ENCODE measurements at places on chromosomes 5 and 9. TPM values are rescaled to one million over a fixed set of nuclear protein-coding genes. Genes with fewer than 3 reads are reported as not detected.

The TMC1 gene
- 2.9 TPM for total RNA-seq

The APBB3 gene
- 48.3 TPM for total RNA-seq

DNA sequence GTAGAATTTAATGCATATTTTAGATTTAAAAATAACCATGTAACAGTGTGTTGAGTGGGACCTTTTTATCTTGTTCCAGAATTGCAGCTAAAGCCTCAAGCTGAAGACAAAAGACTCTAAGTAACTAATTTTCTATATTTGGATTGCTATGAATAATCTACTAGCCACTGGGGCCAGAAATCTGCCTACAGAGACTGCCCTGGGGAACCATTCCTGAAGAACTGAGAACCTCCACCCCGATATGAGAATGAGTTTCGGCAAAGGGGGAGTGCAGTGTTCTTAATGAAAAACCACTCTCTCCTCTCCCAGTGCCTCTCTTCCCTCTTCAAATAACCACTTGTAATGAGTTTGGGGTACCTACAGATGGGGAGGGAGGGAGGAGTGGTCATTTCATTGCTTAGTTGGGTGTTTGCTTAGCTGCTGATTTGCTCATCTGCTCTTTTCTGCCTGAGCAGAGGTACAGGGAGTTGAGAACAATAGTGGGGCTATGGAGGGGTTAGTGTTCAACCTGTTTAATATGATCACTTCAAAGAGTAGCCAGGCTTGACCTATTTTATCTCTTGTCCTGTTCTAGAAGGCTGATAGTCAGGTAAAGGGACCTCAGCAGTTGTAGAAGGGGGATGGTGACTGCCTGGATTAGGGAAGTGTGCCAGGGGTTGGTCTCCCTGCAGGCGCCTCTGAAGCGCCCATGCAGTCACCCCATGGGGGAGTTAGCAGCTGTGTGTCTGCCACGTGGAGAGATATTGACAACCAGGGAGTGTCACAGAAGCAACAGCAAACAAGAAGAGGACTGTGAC lies 47.7 kb downstream of the ATG10 start:
- no peak for DNase-seq

The PROB1 gene
- 3.0 TPM for total RNA-seq

- no peak for DNase-seq
Measured at GRCh38 chr5:51398875-51399642, 15.8 kb downstream of the ISL1 start.

The PCDHA12 gene
- total RNA-seq = not detected

The ADAMTS12 gene
- 7.3 TPM for total RNA-seq

- DNase-seq = peak; percentile 30
Measured at GRCh38 chr9:137987244-137988030, 109.9 kb downstream of the CACNA1B start.

The PLEKHG4B gene
- 0.21 TPM for total RNA-seq

DNA sequence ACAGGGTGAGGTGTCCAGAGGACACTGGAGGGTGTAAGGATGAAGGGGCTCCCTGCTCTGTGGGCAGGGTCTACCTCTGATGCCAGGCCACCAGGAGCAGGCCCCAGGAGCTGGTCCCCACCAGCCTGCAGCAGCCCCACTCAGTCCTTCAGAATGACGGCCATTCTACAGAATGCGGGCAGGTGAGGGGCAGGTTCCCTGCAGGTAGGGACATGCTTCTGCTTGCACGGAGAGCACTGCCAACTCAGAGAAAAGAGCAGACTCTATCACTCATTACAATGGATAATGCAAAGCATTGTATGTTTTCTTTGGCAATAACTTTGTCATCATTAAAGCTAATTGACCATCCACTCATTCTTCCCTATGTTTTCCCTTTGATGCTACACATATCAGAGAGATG lies 39.0 kb downstream of the DDX31 start:
- no peak for DNase-seq

The BNC2 gene
- 22.0 TPM for total RNA-seq

- DNase-seq = no peak
Measured at GRCh38 chr9:99623780-99624364, 197.8 kb upstream of the NR4A3 start.

DNA sequence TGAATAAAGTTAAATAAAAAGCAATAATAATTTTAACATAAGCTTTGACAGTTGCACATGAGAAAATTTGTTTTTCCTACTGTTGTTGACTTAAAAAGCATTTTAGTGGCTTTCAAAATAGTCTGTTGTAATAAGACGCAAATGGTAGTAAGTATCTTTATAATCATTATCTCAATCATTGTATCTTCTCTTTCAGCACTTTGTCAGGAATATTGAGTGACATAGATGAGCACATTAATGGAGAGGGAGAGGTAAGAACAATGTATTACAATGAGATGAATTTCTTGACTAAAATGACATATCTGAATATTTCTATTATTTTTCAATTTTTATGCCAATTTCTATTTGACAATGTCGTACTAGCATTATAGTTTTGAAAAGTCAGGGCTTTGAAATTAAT lies 193.9 kb upstream of the MRPS30 start:
- DNase-seq = no peak

DNA sequence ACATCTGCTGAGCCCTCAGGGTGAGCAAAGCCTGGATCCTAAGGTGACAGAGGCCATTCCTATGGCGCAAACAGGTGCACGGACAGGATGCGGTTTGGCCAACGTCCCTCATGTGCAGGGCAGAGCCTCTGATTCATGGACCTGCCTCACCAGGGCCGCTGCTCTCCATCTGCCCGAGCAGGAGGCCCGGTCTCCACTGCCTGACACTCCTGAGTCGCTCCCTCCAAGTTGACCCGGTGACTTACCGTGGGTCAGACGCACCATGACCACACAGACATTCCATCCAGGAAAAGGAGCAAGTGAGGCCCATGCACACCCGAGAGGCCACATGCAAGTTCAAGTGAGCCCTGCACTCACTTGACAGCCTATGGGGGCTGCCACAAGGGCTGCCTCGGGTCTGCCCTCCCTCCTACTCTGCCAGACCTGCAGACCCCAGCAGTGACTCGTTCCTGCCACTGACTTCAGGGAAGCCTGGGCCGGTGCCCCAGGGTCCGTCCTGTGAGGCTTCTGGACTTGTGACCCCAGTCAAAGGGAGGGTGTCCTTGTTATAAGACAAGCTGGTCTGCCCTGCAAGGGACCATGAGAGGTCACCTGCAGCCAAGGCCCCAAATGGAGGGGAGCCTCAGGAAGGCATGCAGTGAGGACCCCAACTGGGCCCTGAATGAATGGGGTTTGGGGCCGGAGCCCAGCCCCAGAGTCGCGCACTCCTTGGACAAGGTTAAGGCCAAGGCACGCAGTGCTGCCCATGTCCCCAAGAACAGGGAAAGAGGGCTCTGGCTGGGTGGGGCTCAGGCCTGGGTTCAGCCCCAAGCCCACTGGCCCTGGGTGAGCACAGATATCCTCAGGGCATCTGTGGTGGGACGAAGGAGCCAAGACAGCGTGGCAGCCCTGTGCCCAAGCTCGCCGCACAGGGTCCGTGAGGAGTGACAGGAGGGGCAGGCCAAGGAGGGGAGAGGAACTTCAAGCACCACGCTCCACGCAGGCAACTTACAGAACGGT lies 10.1 kb downstream of the BRD3OS start:
- peak; percentile 66 for DNase-seq

DNA sequence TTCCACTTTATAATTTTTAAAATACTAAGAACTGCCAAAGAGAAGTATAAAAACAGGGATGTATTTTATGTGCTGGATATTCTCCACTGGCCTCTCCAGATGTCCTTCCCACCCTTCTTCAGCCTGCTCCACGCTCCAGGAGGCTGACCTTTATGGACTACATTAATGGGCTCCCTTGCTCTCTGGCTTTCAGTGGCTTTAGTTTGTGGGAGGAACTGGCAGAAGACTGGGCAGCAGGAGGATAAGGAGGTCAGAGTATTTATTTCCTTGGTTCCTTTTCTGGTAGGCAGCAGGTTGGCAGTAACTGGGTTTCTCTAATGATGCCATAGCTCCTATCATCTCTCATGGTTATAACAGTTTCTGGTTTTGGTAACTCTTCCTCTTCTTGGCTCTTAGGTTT lies 133.9 kb downstream of the PAM start:
- DNase-seq = no peak

GRCh38 chr5:169826618-169827017 lies 153.7 kb downstream of the INSYN2B start:
- no peak for DNase-seq

GRCh38 chr9:97565262-97565661 lies 63.8 kb downstream of the TMOD1 start:
- no peak for DNase-seq

The SLC34A1 gene
- total RNA-seq = not detected

GRCh38 chr9:126844085-126844484 lies 16.4 kb upstream of the ZBTB34 start:
- no peak for DNase-seq

DNA sequence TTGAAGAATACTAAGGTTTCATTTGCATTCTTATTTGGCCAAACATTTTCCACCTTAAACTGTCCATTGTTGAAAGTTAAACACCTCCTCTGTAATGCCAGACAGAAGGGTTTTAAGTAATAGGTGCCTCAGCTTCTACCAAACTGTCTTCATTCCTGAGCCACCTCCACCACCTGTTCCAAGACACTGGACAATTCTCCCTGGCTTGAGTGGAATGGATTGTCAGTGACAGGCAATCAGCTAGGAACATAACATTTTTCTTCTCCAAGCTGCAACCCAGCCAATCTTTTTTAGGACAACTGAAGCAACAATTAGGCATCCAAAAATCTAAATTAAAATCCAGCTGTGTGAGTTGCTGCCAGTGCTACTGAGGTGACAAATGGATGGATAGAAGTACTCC lies 73.9 kb upstream of the ICE1 start:
- no peak for DNase-seq

The CCL28 gene
- total RNA-seq = 5.3 TPM
